Myocyte (in vitro differentiated cells): ENCODE measurements at places on chromosomes 7 and 10.

DNA sequence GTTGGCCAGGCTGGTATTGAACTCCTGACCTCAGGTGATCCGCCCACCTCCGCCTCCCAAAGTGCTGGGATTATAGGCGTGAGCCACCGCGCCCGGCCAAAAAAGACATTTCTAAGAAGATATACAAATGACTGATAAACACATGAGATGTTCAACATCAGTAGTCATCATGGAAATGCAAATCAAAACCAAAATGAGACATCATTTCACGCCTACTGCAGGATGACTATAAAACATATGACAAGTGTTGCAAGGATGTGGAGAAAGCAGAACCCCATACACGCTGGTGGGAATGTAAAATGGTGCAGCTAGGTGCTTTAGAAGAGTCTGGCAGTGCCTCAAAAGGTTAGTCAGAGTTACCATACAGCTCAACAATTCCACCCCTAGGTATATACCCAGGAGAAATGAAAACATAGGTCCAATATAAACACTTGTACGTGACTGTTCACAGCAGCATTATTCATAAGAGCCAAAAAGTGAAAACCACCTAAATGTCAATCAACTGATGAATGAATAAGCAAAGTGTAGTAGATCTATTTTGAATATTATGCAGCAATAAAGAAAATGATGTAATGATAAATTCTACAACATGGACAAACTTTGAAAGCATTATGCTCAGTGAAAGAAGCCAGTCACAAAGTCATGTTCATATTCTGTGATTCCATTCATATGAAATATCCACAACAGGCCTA, 24.5 kb downstream of the TMEM209 start:
- DNase-seq = no peak

GRCh38 chr10:100569687-100570481, 34.1 kb downstream of the HIF1AN start:
- no peak for DNase-seq

GRCh38 chr10:99612167-99612831, 7.9 kb downstream of the SLC25A28 start:
- peak; percentile 74 for DNase-seq

- no peak for DNase-seq
Measured at GRCh38 chr7:151825721-151826120, 51.2 kb downstream of the PRKAG2 start.

- DNase-seq = no peak
Measured at GRCh38 chr10:110492069-110492822, 5.5 kb upstream of the DUSP5 start.

- no peak for DNase-seq
Measured at GRCh38 chr7:32070051-32070405, 179 bp downstream of the PDE1C start.

DNA sequence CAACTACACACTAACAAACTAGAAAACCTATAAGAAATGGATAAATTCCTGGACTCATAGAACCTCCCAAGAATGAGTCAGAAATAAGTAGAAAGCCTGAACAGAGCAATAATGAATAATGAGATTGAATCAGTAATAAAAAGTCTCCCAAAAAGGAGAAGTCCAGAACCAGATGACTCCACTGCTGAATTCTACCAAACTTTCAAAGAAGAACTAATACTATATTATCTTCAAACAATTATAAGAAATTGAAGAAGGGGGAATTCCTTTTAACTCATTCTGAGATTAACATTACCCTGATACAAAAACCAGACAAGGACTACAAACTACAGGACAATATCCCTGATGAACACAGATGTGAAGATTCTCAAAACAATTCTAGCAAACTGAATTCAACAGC, 47.8 kb upstream of the CDK6 start:
- no peak for DNase-seq

DNA sequence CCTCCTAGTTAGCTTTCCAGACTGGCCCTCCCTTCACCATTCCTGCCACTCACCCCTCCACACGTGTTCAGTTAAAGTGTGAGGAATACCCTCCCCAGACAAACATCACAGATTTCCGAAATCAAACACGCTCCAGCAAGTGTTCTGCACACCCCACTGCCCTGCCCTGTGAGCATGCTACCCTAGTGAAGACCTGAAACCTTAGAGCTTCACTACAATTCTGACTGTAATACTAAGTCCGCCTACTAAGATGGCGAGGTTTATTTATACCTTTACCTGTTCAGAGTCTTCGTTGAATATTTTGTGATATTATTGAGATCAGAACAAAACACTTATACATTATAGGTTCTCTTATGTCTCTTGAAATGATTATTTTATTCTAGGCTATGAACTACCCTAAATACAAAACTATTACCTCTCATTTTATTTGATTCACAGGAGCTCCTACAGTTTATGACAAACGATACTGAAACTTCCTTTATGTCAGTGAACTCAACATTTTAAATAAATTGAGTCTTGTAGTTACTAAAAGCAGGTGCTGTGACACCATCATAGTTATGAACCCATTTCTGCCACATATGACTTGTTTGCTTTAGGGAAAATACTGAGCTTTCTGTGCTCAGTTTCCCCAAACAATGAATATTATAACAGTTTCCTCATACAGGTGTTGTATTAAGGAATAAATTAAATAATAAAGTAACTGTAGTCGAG, 8.6 kb downstream of the SCIN start:
- no peak for DNase-seq

DNA sequence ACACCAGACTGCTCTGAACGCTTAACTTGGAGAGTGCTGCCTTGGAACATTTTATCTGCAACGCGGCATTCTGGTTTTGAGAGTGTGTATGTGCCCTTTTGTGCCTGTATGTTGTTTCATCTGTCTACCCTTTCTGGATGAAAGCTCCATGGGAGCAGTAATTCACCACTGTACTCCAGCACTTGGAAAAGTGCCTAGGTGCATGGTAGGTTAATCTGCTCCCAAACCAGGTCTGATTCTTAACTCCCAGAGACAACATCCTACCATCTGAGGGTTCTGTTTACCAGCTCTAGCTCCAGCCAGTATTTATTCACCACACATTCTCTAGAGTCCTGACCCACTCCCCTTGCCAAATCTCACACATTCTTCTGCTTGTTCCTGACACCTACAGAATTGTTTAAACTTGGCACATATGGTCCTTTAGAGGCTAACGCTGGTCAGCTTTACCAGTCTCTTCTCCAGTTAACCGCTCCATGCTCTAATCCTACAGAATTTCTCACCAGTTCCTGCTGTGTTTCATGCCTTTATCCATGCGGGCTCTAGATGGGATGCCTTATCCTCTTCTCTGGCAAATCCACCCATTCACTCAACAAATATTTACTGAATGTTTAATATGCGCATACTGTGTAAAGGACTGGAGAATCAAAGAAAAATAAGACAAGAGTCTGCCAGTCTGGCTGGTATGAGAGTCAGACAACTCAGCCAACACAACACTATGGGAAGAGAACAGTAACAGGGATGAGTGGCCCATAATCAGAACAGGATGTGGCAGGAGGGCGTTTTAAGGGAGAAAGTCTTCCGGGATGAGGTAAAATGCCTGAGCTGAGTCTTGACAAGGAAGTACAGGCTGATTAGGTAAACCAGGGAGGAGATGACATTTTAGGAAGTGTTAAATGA, 46.3 kb downstream of the MTPN start:
- DNase-seq = no peak

GRCh38 chr7:127916735-127917134, 114.5 kb downstream of the LRRC4 start:
- DNase-seq = no peak

GRCh38 chr10:133310399-133310755, 1.7 kb downstream of the ZNF511 start:
- DNase-seq = no peak

DNA sequence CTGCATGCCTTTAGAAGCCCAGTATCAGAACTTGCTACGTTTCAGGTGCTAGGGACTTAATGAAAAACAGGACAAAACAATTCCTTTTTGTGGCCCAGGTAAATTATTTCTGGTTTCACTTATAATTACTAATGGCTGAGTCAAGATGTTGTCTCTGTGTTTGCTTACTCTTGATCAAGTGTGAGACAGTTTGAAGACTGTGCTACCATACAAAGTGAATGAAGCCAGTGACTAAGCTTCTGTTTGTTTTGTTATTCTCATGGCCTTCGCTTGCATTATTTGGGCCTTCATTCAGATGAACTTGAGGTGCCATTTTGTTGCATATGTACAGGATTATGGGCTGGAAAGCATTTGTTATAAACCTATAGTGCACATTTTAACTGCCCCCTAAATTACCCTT, 17.9 kb downstream of the SMNDC1 start:
- DNase-seq = no peak

GRCh38 chr10:124689911-124690498, 54.2 kb downstream of the FAM53B start:
- no peak for DNase-seq

DNA sequence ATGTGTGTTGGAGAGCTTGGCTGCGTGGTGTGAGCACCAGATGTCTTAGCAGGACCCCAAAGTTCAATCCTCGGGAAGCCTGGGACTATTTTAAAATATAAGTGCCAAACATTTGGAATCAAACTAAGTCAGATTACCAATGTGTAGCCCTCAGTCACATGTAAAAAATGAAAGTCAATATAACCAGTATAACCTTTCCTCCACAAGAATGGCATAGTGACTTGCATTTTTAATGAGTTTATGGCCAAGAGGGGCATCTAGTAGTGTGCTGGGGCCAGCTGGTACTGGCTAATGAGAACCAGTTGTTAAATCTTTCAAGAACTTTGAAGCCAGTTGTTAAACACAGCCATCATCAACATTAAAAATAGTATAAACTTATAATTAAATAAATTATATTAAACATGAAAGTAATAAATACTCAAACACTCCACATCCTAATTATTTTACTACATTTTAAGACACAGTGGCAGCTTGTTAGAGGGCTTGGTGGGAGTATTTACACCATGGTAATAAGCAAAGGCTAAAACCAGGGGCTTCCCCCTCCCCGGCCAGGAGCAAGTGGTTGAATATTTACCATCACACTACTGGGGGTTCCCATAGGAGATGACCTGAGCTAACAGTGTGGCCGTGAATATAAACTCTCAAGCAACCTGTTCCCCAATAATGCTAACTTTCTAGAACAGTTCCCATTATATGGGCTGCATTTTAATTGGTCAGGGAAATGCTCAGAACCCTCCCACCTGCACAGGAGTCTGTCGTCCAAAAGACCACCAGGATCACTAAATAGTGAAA, 7.9 kb upstream of the FAM170B start:
- DNase-seq = no peak

- no peak for DNase-seq
Measured at GRCh38 chr10:14952851-14953423, 959 bp downstream of the DCLRE1C start.
